ENCODE measurements at places on chromosomes 1 and 21.

- DNase-seq: no peak
Observed at GRCh38 chr21:34926803-34927467, 122.2 kb downstream of the RUNX1 start.

DNA sequence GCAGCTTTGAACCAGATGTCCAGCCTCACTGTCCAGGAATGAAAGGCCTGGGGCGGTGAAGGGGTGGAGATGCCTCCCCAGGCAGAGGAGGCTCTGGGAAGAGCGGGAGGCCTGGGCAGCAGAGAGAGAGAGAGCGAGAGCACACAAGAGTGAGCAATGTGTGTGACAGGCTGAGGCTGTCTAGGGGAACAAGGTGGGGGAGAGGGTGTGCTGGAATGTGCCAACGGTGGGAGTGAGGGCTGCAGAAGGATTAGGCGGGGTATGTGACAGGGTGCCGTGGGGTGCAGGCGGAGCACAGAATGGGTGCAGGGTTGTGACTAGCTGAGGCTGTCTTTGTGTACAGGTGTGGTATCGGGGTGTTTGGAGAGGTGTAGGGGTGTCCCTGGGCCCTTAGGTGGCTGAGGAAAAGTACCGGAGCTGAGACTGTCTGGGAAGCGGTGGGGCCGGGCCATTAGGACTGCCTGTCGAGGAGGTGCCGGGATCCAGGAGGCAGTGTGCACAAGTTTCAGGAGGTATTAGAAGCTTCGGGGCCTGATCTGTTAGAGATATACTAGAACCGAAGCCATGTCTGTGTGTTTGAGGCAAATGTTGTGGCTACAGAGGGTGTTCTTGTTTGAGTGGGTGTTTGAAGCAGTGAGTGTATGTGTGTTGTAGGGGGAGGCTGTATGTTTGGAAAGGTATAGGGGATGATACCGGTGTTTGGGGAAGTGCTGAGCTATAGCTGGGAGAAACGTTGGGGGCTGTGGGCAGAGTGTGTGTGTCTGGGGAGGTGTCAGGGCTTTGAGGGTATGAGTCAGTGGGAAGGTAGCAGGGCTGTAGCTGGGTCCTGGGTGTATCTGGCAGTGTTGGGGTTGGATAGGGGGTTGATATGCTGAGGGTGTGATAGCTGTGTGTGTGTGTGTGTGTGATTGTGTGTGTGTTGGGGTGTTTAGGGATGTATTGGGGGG, 9.1 kb downstream of the AHDC1 start:
- peak; percentile 83 for DNase-seq

- DNase-seq: peak; percentile 96
Observed at GRCh38 chr21:33402001-33402979, 923 bp upstream of the IFNGR2 start.

- DNase-seq: no peak
Observed at GRCh38 chr1:89755591-89755990, 65.2 kb upstream of the LRRC8D start.
